ENCODE measurements at places on chromosomes 4 and X. TPM values are rescaled to one million over a fixed set of nuclear protein-coding genes. Genes with fewer than 3 reads are reported as not detected.

HPGDS gene
- 4.7 TPM for total RNA-seq

KLF3 gene
- 26.2 TPM for total RNA-seq

SLC16A2 gene
- total RNA-seq = 13.4 TPM

ZMAT1 gene
- 6.2 TPM for total RNA-seq

TEX13B gene
- not detected for total RNA-seq

- DNase-seq = no peak
Measured at GRCh38 chr4:5399790-5400421, 308.5 kb downstream of the EVC2 start.

DNA sequence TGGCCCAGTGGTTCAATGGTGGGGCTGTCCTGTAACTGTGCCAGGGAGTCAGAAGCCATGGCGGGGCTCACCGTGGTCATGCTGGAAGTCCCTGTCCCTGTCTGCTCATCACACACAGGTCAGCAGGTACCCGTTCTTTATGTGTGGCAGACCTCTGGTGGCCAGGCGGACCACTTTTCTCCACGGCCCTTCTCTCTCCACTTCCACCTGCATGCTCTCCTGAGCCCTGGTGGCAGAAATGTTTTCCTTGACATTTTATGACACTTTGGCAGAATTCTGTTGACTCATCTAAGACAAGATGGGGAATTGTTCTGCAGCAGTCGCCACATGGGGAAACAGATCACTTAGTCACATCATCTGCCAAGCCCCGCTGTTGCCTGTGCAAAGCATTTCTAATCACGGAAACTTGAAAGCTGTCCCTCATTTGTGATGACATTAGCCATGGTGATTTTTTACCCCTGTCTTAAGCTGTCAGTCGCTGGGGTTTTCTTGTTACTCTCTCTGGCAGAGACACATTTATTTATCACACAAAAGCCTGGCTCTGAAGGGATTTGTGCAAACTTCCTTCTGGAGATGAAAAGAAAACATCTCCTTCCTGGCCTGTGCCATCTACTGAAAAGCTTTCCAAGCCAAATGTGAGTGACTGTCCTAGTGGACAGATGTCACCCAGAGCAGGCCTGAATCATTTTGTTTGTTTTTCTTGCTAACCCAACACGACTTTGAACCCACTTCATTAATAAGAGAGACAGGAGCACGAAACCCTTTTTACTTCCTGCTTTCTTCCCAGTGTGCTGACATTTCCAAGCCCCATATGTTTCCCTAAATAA, 38.8 kb upstream of the STIM2 start:
- DNase-seq = no peak

DNA sequence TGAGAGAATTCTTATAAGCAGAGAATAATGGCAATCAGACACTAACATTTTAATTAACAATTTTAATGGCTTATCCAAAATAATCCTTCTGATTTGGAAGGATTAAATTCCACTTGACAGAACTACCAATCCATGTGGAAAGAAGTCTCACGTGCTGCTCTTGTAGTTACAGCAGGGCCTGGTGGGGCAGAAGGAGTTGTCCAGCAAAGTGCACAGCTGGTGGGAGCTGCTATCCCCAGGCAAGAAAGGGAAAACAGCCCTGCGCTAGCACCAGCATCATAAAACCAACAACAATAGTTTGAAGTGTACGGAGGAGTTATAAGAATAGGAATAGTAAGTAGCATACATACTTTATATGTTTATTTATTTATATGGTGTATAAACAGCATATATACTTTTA, 127.4 kb upstream of the TRIM2 start:
- no peak for DNase-seq

DNA sequence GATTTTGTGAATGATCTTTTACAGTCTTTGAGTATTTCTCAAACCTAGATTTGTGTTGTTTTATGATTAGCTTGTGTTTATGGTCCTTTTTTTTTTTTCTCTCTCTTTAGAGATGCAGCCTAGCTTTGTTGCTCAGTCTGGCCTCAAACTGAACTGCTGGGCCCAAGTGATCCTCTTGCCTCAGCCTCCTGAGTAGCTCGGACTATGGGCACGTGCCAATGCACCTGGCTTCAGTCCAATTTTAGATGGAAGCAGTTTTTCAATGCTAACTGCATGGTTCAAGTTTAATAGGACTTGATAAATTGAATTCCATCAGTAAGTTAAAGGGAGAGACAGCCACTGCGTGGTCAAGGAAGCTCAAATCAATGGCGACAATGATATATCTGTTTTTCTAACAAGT, 3.8 kb upstream of the FGG start:
- DNase-seq = no peak

GRCh38 chrX:41558531-41558930, 111.4 kb downstream of the NYX start:
- no peak for DNase-seq

DNA sequence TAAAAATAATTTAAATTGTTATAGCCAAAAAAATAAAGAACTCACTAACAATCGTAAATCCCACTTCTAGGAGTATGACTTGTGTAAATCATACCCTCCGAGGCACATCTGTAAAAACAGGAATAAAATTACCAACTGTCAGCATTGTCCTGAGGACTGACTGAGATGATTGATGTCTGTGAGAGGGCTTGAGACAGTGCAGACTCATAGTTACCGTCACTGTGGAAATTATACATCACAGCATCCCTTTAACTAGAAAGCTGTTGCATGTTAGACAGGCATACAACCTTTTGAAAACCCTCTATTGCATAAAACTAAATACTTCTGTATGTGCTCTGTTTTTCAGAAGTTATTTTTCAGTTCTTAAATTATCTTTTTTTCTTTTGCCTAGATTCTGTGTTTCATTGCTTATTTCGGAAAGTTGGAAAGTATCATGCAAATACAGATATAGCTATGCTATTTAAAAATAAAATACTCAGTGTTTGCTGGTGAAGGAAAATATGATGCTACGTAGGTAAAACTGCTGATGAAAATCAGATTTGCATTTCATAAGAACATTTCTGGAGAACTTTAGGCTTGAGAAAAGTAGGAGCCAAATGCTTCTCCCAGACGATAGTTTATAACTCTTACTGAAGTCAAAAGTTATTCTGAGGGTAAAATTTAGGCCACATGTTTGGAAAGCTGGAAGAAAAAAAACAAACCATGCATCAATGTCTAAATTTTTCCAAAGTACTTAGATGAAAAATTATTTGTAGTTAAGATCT, 13.6 kb upstream of the RBPJ start:
- no peak for DNase-seq

DNA sequence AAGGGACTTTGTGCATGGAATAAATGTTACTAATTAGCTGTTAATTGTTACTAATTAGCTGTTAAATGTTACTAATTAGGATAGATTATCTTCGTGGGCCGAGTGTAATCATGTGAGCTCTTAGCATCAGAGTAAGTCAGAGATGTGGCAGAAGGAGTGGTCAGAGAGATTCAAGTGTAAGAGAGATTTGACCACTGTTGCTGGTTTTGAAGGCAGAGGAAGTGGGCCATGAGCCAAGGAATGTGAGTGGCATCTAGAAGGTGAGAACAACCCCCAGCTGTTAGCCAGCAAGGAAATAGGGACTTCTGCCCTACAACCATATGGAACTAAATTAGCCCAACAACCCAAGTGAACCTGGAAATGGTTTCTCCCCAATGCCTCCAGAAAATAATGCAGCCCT, 28.2 kb downstream of the ODAPH start:
- no peak for DNase-seq

DNA sequence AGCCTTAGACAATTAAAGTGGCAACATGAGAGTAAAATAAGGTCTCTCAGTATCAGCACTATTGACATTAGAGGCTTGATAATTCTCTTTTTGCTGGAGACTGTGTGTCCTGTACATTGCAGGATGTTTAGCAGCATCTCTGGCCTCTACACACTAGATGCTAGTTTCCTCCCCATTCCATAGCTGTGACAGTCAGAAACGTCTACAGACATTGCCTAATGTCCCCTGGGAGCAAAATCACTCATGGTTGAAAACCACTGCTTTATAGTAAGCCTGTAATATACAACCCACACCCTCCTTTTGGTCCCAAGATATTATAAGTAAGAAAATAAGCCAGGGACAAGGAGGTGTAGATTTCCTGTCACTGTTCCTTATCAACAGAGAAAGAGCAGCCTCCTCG, 166.0 kb downstream of the FRMPD4 start:
- no peak for DNase-seq

GRCh38 chr4:20195071-20195885, 56.4 kb upstream of the SLIT2 start:
- DNase-seq = no peak

DNA sequence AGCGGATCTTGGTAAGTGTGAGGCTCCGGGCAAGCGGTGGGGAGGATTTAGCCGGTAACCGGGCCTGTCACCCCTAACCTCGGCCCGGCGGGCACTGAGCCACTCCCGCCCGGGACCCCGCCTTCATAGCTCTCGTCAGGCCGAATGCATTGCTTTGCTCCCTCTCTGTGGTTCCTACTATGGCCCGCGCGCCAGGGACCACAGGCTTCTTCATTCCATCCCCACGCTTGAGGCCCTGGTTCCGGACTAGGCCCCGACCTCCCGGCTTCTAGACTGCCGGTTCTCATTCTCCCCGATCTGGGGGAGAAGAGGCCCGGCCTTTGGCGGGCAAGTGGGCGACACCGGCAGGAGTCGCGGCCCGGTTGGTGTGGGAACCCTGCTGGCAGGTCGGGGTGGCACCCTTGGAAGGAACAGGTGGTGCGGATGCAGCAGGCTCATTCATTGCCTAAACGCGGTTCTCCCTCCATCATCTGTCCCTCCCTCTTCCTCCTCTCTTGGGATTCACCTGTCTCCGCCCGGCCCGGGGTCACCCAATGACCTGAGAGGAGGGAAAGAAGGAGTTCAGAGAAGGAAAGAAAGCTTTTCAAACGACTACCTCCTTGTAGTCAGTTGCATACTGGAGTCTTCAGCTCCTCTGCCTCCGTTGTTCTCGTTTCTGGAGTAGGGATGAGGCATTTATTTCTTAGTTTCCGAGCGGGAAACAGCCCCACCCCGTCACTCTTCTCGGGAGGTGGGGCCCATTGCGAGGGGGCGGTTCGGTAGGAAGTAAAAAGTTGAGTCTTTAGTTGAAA, at the start of gene NDUFC1:
TSS of gene NDUFC1 (minus strand) at position 657 of the 791 bp plus-strand sequence. CDS start 6,679 bp downstream, outside the sequence.
- DNase-seq = peak; percentile 73

DNA sequence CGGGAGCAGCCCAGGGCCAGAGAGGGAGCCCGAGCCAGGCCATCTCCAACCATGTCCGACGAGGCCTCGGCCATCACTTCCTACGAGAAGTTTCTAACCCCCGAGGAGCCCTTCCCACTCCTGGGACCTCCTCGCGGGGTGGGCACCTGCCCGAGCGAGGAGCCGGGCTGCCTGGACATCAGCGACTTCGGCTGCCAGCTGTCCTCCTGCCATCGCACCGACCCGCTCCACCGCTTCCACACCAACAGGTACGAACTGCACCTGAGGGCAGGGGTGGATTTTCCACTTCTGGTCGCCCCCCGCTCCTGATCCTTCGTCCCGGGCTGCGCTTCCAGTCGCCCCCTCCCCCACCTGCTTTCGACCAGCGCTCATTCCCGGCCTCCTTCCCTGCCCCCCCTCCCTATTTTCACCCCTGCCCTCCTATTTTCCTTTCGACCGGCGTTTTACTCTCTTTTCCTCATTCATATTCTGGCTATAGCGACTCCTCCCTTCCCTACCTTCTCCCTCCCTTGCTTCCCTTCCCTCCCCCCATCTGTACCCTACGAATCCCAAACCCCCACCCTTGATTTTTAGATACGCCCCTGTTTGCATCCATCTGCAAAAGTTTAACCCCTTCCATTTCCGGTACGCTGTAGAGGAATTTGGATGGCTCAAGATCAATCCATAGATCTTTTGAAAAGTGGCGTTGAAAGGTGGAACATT, 633 bp downstream of the FAM199X start:
- no peak for DNase-seq

- DNase-seq = no peak
Measured at GRCh38 chrX:69906447-69906846, 143.3 kb downstream of the AWAT2 start.

- DNase-seq = no peak
Measured at GRCh38 chrX:35017284-35017683, 74.7 kb downstream of the FAM47B start.

DNA sequence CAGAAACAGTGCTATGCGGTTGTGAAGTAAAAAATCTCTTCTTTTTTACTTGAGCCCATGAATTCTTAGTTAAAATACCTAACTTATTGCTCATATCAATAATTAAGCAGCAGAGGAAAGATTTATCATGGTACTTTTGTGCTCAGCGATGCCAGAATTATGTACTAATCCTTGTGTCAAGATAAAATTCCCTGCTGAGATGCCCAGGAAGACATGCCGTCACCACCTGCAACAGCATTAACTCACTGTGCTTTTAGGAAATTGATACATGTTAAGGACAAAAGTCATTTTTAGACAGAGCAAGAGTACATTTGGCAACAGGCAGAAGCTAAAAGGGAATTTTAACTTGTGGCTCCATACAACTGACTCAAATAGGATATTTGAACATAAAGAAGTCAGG, 138.9 kb downstream of the NPNT start:
- no peak for DNase-seq

- DNase-seq = no peak
Measured at GRCh38 chr4:112451831-112452230, 64.1 kb downstream of the NEUROG2 start.

GRCh38 chrX:141903400-141904155, at the start of gene MAGEC1:
TSS of gene MAGEC1 (plus strand) at chrX:141903894. CDS start at chrX:141905073, 1,179 bp downstream.
- no peak for DNase-seq

- DNase-seq = no peak
Measured at GRCh38 chr4:186297013-186297645, 31.1 kb downstream of the F11 start.

GRCh38 chrX:71216485-71216884, 6.5 kb upstream of the GJB1 start:
- no peak for DNase-seq

GRCh38 chr4:81466841-81467671, 4.7 kb downstream of the RASGEF1B start:
- peak; percentile 54 for DNase-seq

- no peak for DNase-seq
Measured at GRCh38 chr4:6453688-6453990, 18.8 kb downstream of the PPP2R2C start.

DNA sequence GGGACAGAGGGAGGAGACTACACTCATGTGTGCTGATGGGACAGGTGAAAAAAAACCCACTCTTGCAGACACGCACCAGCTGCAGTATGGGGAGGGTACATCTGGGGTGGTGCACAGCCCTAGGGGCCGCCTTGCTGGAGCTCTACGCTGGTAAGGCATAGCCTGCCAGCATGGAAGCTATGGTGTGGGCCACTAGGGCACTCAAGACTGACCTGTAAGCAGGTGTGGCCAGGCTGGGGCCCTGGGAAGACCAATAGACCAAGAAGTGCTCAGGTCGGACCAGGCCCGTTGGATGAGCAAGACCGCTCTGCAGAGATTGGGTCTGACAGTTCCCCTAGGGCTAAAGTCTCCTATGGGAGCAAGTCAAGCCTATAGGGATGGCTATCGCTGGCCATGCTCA, 314.8 kb downstream of the FAM47A start:
- DNase-seq = no peak

DNA sequence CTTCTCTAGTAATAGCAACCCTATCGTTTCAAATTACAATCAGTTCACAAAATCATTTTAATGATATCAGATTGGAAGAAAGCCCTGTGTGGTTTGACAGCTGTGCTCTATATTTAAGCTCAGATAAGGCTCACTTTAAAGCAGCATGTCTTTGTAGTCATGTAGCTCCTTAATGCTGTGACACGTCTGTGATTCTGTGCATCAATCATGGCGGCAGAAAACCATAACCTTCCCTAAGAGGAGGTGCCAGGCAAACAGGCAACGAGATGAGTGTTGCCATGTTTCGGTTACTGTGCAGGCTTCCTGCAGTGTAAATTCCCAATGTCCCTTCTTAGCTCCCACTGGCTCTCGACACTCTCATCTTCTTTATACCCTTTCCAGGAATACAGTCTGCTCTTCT, 212.7 kb downstream of the GRID2 start:
- DNase-seq = no peak

GRCh38 chr4:75821966-75822365, 80.3 kb downstream of the PPEF2 start:
- no peak for DNase-seq
